ENCODE measurements at places on chromosomes 3 and 15. TPM values are rescaled to one million over a fixed set of nuclear protein-coding genes. Genes with fewer than 3 reads are reported as not detected.

ARHGAP11A gene
- total RNA-seq = 8.8 TPM

CADPS gene
- not detected for total RNA-seq

CEP97 gene
- total RNA-seq = 14.8 TPM

MUC13 gene
- total RNA-seq = not detected

KNG1 gene
- total RNA-seq = not detected

GRCh38 chr15:52801748-52802085, 11.6 kb upstream of the ONECUT1 start:
- DNase-seq = no peak

GRCh38 chr15:90165659-90166489, 35.3 kb upstream of the SEMA4B start:
- DNase-seq = no peak

GRCh38 chr3:123883701-123884202, 380 bp downstream of the MYLK start:
- DNase-seq = no peak

GRCh38 chr15:64763021-64763420, 12.4 kb downstream of the RBPMS2 start:
- DNase-seq = no peak

DNA sequence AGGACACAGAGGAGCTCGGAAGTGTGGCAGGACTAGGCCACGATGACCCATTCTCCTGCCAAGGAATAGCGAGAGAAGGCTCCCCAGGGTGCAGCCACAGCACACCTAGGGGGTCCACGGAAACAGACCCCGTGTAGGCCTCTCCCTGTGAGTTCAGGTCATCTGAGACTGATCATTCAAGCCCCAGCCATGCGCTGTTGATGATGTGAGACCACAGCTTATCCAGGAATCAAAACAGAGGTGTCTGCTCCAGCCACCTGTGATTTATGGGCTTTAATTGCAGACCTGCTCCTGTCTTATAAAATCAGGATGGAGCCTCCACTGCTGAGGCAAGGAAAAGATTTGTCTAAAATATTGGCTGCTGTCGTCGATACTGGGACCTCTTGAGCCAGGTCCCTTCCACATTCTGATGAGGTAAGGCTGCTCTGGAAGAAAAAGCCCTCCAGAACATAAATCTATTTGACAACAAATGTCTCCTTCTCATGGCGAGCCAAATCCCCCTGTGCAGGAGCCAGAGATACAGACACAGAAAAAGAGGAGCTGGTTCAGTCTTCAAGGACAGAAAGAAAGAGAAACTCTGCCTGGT, 186.7 kb downstream of the TJP1 start:
- DNase-seq = no peak

DNA sequence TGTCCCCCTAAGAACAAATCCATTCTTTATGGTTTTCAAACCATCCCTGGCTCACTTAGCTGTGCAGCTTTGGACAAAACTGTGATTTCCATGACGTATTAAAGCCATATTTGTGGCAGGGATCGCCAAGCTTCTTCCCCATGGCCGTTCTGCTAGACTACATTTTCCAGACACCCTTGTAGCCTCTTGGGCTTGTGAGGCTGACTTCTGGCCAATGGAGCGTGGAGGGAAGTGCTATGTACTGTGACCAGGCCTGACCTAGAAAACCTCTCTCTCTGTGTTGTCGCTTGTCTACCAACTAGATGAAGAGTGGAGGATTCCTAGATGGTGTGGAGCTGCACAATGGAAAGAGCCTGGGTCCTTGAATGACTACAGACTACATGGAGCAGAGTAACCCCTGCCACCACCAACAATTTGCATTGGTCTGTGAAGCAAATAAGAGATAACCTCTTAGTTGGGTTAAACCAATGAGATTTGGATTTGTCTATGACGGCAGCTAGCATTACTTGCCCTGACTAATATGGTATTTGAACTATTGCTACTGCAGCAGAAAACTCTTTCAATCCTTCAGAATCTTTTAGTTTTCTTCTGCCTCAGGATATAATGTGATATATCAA, 22.1 kb upstream of the MGLL start:
- no peak for DNase-seq

GRCh38 chr15:83871808-83872559, 218.1 kb downstream of the ADAMTSL3 start:
- no peak for DNase-seq

DNA sequence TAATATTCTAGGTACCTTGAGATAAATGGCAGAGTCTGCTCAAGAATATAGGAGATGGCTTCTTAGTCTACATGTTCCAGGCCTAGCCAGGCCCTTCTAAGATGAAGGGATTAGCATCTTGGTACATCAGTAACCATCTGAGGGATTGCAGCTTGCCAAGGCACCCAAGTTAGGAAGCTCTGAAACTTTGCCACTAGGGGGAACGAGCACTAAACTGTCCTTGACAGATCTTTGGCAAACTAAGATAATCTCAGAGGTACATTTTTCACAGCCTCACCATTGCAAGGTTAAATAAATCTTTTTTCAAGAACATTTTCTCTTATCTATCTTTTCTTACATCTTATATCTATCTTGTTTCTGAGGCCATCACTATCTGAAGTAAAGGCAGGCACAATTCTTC, 351.2 kb downstream of the RAP2B start:
- peak; percentile 12 for DNase-seq

DNA sequence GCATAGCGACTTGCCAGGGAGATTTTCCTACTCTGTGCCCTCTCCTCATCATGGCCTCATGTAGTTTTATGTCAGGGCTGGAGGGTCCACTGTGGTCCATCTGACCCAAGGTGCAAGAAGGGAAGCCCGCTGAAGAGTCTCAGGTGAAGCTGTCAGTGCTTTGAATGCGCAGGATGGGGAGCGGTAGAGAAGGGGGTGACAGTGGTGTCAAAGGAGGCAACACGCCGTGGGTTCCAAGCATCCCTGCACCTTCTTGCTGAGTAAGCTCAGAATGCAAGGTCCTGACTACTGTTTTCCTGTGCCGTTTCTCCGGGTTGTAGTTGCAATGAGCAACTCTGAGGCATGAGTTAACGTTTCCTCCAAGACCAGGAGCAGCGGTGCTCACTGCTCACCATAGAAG, 44.9 kb upstream of the RAB6B start:
- DNase-seq = no peak

GRCh38 chr15:70576696-70577095, 186.7 kb downstream of the UACA start:
- no peak for DNase-seq

GRCh38 chr3:141114816-141115460, 63.8 kb downstream of the SPSB4 start:
- no peak for DNase-seq

- DNase-seq = no peak
Observed at GRCh38 chr3:45596290-45596791, 1.8 kb downstream of the LIMD1 start.
